Stimulated activated CD4-positive, alpha-beta T cell treated with anti-CD3 and anti-CD28 coated beads, Interleukin-15, amount 100 ng/mL, for 1 hour (primary cell): ENCODE measurements at places on chromosomes 1 and 21.

DNA sequence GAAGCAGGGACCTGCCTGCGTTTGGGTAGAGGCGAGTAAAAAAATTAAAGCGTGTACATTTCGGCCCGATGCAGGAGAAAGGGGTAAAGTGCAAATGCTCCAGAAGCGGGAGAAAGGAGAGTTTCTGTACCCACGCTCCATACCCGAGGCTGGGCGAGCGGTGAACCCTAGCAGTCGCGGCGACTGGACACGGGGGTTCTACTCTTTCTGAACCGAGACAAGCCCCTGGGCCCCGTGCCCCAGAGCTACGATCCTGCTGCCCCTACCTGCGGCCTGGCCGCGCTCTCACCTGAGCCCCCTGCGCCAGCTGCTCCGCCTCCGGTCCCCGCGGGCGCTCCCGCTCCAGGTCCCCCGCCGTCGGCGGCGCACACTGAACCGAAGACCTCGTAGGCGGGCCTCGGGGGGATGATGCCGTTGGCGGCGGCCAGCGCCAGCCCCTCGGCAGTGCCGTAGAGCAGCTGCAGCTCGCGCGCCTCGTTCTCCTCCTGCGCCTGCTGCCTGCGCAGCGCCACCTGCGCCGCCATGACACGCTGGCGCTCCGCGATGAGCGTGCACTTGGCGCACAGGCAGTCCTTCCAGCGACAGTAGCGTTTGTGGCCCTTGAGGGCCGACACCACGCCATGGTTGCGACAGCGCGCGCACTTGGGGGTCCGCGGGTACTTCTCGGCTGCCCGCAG is 2.4 kb downstream of the DMRTA2 start:
- DNase-seq, result no peak

- DNase-seq, result no peak
These were observed 17.8 kb upstream of the FAM131C start for GRCh38 chr1:16091296-16091695.

- no peak for DNase-seq
These were observed 11.7 kb upstream of the CD55 start for GRCh38 chr1:207309745-207310273.

DNA sequence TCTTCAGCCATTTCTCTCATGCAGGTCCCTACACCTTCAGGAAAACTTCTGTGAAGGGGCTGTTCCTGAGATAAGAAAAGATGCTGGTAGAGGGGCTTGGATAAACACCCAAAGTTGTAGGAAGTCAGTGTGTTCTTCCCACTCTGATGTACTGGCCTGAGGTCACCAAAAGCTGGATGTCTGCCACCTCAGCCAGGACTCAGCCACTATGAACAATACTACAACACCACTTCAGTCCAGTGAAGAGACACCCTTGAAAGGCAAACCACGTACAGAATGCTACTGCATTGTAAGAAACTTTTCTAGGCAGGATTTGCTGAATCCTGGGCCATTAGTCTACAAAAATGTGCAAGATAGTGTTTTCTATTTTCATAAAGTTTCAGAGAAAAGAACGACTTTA is 2.4 kb downstream of the PTPN14 start:
- no peak for DNase-seq

- no peak for DNase-seq
These were observed 6.0 kb upstream of the CD2 start for GRCh38 chr1:116748272-116748671.

DNA sequence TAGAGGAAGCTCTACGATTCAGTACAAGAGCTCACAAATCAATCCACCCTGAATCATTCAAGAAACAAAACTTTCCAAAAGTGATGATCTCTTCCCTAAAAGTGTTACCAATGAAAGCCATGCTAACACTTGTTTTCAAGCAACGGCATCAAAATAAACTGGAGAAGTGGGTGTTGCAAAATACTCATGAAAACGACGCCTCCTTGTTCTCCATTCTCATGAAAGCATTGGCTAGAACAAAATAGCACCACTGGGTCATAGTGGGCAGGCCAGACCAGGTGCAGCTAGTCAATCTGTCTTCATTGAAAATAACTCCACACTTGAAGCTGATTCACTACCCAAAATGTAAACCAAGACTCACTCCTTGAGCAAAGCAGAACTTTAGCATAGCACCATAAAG is 4.3 kb downstream of the TIAM1 start:
- DNase-seq, result no peak

DNA sequence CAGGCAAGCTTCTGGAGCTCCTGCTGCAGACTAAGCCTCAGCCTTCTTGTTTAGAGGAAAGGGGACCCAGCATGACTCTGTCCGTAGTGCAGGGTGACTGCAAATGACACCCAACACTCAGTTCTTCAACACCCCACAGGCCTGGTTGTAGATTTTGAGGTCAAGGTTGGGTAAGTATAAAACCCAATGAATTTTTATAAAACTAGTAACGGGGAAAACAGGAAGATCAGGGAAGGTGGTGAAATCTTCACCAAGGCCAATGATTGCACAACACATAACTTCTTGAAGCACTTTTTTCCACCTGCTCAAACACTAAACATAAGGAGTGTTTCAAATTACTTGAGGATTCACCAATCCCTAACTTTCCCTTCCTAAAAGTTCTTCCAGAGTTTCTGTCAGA is 89.4 kb upstream of the JAK1 start:
- no peak for DNase-seq

- no peak for DNase-seq
These were observed 109.9 kb downstream of the SPAG17 start for GRCh38 chr1:118075116-118075515.

DNA sequence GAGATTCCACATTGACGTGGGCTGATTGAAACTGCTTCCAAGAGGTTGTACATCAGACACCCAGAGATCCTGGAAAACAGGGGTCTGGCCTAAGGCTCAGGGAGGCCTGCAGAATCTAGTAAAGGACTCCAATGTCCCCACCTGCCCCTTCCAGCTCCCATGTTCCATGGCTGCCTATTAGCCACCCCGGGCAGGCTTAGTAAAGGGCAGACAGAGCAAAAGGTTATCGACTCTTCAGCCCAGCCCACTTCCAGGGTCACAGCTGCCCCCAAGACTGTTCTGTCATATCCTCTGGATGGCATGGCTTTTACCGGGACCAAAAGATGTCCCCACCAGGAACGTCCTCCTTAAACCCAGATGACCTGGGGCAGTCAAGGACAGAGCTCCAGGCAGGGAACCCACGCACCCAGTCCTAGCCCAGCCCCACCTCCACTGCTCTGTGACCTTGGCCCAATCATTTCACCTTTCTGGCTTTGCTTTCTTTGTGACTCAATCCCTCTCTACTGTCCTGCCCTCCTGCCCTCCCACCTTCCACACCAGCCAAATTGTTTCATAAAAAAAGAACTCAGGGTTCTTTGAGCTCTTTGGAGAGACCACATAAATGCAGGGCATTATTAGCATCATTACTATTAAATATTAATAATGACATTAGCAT is 4.8 kb upstream of the CNTN2 start:
- DNase-seq, result no peak

GRCh38 chr21:41561701-41562100 is 53.7 kb upstream of the TMPRSS2 start:
- no peak for DNase-seq

DNA sequence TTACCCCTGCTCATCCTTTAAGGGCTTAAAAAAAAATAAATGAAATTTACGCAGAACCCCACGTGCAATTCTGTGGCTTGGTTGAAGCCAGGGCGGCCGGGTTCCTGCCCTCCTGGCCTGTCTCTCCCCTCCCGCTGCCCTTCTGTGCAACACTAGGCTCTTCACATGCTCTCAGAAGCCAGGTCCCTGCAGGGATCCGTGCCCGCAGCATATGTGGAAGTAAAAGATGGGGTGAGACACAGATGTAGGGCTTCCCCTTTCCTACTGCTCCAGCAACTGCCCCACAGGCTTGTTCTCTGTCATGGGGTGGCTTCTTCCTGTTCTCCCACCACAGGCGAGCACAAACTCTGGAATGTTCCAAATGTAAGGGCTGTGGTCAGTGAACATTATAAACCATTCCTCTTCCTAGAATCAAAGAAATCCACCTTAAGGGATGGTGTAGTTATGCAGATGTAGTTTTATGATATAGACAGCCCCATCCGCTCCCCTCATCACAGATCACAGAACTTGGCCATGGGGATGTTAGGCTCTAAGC is 535.4 kb downstream of the KIF26B start:
- no peak for DNase-seq

- DNase-seq, result no peak
These were observed 1348.0 kb downstream of the MRPL39 start for GRCh38 chr21:24259241-24259640.

DNA sequence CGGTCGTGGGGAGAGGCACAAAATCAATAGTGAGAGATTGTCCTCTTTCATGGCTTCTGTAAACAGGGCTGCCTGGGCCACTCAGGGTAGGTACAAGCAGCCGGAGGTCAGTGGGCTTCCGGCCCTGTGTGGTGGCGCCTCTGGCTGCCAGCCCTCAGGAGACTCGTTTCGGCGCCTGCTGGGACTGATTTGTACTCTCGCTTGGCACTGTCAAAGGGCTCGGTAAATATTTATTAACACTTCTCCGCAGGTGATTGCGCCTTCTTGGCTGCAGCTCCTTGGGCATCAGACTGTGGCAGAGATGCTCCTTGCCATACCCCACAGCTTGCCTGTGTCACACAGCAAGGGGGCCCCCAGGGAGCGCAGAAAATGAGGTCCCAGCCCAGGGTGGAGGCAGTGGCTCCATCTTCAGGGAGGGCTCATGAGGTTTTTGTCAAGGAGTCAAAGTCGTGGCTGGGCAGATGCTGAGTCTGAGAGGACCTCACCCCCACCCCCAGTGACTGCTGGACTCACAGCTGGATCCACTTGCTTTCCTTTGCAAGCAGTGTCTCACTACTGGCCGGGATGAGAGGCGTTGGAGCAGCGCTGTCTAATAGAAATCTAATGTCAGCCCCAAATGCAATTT is 262.5 kb downstream of the GRIK3 start:
- no peak for DNase-seq

DNA sequence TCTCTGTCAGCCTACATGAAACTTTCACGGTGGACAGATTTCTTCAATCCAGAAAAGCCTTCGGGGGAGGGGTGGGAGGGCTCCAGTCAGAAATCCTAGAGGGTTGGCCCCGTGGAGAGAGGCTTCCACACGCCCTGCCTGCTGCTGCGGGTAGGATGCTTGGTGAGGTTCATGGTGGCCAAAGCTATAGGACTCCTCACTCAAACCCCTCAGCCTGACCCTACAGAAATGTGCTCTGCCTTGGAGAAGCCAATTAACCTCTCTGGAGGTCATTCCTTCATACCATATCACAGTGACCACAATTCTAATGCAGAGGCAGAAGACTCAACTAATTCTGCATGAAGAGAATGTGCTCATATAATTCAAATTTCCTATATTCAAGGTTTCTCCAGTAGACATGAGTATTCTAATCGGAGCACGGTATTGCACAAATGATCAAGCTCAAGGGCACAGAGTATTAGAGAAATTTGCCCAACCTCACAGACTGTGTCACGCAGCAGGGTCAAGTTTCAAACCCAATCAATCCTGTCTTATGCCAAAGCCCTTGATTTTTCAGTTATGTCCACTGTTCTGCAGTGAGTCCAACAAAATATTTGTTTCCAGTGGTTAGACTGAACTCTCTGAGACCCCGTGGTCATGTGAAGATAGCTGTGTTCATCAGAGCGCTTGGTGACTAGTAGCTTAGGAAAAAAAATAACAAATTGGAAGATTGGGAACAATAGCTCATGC is 104.8 kb downstream of the TOMM20 start:
- DNase-seq, result no peak
